ENCODE measurements at places on chromosomes 2 and 18.

DNA sequence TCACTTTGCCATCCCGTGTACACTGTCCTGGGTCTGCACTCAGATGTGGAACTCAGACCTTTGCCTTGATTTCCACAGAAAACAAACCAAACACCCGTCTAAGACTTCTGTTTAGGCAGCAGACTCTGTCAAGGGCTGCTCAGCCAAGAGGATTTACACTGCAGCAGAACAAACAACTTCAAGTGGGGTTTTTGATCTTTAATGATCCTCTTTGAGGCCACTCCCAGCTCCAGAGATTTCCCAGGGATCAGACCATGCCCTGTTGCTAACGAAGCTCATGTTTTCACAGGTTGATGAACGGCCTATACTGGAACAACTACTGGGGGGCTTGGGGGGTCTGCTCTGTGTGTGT is 52.5 kb upstream of the LGALSL start:
- peak; percentile 43 for DNase-seq

DNA sequence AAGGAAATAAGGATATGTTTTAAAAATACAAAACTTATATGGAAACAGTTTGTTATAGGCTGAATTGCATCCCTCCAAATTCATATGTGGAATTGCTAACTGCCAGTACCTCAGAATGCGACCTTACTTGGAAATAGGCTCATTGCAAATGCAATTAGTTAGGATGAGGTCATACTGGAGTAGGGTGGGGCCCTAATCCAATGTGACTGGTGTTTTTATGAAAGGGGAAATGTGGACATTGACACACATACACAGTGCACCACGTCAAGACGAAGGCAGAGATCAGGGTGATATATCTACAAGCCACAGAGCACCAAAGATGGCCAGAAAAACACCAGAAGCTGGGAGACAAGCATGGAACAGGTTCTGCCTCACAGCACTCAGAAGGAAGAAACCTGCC is 494.2 kb downstream of the TSN start:
- no peak for DNase-seq

GRCh38 chr18:23391156-23391555 is 61.9 kb upstream of the RIOK3 start:
- no peak for DNase-seq

DNA sequence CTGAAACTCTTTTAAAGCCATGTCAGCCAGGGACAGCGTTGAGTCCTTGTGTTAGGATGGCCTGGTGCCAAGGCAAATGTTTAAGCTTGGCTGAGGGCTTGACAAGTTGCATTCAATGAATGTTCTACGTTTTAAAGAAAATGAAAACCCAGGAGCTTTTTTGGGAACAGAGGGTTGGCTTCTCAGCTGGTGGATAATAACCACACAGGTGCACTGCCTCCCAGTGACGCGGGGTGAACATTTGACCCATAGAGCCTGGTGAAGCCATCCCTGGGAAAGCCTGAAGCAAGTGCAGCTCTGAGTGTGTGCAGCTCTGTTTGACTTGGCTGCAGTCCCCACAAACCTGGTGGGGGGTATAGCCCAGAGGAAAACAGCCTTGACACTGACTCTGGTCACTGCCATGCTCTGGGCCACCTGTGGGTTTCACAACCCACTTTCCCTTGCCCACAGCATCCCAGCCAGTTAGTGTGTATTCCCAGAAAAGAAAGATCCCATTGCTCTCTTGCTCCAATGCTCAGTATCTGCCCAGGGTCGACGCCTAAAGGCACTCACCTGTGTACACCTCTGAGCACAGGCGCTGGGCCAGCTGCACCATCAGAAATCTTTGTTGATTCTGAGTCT is 874.9 kb downstream of the RNF144A start:
- no peak for DNase-seq

- no peak for DNase-seq
These were observed 199.6 kb downstream of the LDLRAD4 start for GRCh38 chr18:13418013-13418710.

GRCh38 chr2:232340171-232340935 is 38.2 kb upstream of the ALPP start:
- DNase-seq, result no peak

DNA sequence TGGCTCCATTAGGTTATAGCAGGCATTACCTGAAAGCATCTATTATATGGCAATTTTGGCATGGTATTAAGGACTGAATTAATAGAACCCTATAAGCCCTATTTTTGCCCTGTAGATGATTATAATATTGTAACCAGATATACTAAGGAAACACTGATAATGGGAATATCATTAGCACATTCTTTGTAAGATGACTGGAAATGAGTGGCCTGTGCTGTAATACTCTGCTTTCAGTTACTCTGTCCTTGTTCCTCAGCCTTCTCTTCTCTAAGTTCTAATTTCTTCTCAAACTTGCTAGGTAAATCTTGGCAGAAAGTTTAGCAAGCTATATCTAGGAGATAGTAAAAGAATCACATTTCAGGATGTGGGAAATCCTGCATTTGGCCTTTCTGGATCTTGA is 74.0 kb upstream of the ITPRID2 start:
- no peak for DNase-seq

GRCh38 chr2:219109471-219109870 is 48.8 kb upstream of the IHH start:
- no peak for DNase-seq

- no peak for DNase-seq
These were observed 32.2 kb upstream of the HNRNPA3 start for GRCh38 chr2:177180269-177181000.

GRCh38 chr2:26786207-26787028 is 562 bp downstream of the CENPA start:
- no peak for DNase-seq

GRCh38 chr18:58269931-58270330 is 225.9 kb downstream of the NEDD4L start:
- no peak for DNase-seq

- no peak for DNase-seq
These were observed 73.7 kb downstream of the MEIS1 start for GRCh38 chr2:66508484-66509071.

- DNase-seq, result no peak
These were observed 19.4 kb downstream of the IL1B start for GRCh38 chr2:112817082-112817689.

- DNase-seq, result no peak
These were observed 163.6 kb downstream of the EIPR1 start for GRCh38 chr2:3214065-3214464.

DNA sequence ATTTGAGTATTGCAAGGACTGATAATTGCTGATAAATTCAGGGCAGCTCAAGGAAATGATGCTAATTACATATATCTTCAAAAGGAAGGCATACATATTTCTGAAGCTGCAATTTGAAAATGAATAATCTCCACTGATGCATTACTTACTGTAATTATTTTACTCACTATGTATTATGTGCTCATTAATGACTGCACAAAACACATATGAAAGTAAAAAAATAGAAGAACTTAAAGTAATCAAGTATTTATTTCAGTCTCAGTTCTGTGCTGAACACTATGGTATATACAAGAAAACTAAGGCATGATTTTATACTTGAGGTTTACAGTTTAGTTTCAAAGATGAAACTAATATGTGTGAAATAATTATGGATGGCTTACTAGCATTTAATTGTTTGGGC is 9.3 kb downstream of the ACTR3 start:
- no peak for DNase-seq

Measured in D721Med (cell line).